ENCODE measurements at places on chromosomes 12 and 14. TPM values are rescaled to one million over a fixed set of nuclear protein-coding genes. Genes with fewer than 3 reads are reported as not detected.

MAP3K9 gene
- polyA plus RNA-seq: 1.4 TPM

TC2N gene
- 33.3 TPM for polyA plus RNA-seq

TAS2R20 gene
- 0.09 TPM for polyA plus RNA-seq

PLEK2 gene
- polyA plus RNA-seq: 7.4 TPM

Measured in adipose tissue (tissue), 3 donors.